ENCODE measurements at places on chromosomes 5 and 9. TPM values are rescaled to one million over a fixed set of nuclear protein-coding genes. Genes with fewer than 3 reads are reported as not detected.

- peak; percentile 66 for DNase-seq
Observed at GRCh38 chr9:129109537-129109903, 1.1 kb downstream of the CRAT start.

- DNase-seq: no peak
Observed at GRCh38 chr5:116785106-116785505, 210.5 kb upstream of the SEMA6A start.

DNA sequence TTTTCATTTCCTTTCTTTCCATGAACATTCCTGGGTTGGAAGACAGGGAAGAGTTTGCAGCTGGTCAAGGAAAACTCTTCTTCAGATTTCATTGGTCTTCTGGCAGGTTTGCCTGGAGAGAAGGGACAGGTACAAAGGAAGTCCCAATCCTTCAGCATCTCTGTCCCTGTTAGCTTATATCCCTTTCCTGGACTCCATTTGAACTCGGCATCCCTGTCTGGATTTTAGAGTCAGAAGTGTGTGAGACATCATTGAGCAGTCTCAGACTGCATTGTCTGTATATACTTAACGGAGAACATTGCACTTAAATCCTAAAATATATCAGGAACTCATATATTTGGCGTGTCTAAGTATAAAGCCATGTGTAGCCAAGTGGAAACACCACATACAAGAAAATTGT is 54.9 kb downstream of the ADGRV1 start:
- no peak for DNase-seq

- DNase-seq: no peak
Observed at GRCh38 chr9:16245756-16246440, 624.6 kb downstream of the BNC2 start.

GRCh38 chr9:120366644-120367019 is 213.3 kb downstream of the CDK5RAP2 start:
- no peak for DNase-seq

DNA sequence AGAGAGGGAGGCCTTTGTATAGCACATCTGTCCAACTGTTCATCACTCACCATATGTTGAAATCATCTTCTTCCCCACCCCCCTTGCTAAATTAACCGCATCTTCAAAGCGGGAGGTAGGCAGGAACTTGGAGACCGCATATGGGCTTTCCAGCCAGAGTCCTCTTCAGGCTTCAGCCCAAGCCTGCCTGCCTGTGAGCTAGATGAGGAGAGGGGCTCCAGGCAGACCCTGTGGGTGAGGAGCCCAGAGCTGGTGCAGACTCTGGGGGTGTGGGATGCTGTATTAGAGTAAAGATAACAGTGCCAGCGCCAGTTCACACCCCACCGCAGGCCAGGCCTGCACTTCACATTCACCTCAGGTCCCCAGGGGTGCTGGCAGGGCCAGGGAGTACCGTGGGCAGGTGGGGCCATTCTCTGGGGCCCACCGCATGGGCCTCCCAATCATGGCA is 16.2 kb downstream of the PRRC2B start:
- no peak for DNase-seq

PDGFRB gene
- 12.8 TPM for total RNA-seq

- DNase-seq: no peak
Observed at GRCh38 chr5:145668714-145669113, 166.4 kb downstream of the PRELID2 start.

- no peak for DNase-seq
Observed at GRCh38 chr5:6902597-6902996, 189.4 kb downstream of the TENT4A start.

DNA sequence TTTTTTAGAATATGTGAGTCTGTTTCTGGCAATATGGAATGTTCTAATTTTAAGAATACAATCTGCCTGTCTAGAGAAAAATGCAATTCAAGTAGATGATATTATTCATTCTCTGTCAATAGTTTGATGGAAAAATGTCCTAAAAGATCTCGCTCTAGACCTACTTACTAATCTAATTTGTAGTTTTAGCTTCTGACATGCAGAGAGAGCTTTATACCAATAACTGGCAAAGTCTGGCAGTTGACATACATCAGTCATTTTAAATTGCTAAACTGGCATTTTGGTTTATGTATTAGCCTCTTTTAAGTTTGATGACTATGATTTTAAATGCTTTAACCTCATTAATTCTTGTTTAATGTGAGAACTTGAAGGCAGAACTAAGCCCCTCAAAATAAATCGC is 355.0 kb upstream of the CDH10 start:
- DNase-seq: no peak

- no peak for DNase-seq
Observed at GRCh38 chr5:68803881-68804319, 289.9 kb upstream of the SLC30A5 start.

- no peak for DNase-seq
Observed at GRCh38 chr9:121154782-121155181, 46.9 kb downstream of the RAB14 start.

DNA sequence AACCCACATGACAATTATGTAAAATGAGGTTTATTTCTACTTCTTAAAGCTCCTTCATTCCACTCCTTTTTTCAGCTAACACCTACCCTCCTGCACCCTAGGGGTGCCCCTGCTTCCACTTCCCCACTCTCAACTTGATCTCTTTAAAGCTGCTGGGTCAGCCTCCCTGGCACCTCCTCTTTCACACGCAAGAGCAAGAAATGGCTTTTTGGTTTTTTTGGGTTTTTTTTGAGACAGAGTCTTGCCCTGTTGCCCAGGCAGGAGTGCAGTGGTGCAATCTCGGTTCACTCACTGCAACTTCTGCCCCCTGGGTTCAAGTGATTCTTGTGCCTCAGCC is 64.4 kb downstream of the SUSD1 start:
- DNase-seq: no peak

SLCO6A1 gene
- not detected for total RNA-seq

DNA sequence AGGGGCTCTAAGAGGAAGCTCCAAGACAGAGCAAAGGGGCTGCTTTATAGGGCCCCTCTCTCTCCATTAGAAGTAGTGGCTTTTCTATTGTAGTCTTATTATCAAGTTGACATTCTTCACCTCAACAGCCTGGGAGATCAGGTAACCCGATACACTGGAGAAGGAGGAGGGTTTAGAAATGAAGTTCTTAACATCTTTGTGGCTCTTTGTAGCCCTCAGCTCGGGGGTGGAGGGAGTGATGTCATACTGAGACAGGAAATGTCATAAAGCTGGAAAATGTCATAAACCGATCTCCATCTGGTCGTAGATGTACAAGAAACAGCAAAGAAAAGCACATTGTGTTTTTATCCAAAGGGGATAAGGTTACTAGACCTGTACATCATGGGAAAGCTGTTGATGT is 17.9 kb downstream of the PDZD2 start:
- DNase-seq: no peak

DNA sequence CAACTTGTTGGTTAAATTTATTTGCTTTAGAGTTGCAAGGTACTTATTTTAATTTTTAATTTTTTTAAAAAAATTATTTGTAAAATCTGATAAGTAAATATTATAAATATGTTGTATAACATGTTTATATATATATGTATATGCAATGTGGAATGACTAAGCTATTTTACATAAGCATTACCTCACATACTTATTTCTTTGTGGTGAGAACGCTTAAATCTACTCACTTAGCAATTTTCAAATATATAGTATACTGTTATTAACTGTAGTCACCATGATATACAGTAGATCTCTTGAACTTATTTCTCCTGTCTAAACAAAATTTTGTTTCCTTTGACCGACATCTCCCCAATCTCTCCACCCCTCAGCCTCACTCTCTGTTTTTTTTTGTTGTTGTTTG is 147.8 kb downstream of the NNT start:
- no peak for DNase-seq

DNA sequence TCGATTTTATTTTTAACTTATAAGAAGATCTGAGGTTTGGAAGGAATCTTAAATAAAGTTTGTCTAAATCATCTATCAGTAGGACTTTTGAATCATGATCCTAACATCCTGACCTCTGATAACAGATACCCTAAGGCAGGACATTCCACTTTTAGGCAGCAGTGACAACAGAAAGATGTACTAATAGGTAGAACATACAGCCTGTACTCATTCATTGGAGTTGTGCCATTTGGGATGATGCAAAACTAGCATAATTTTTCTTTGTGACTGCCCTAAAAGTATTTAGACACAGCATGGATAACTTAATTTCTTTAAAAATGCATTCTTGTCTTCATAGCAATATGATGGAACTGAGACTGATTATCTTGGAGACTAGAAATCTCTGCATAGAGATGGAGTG is 39.7 kb downstream of the CDC42SE2 start:
- DNase-seq: no peak

CCL28 gene
- 2.3 TPM for total RNA-seq

PITX1 gene
- 0.40 TPM for total RNA-seq

- no peak for DNase-seq
Observed at GRCh38 chr5:132425975-132426524, 56.5 kb downstream of the SLC22A5 start.

- DNase-seq: no peak
Observed at GRCh38 chr5:98206566-98206965, 566.9 kb upstream of the RGMB start.

TEK gene
- 4.4 TPM for total RNA-seq

GRCh38 chr9:87570000-87570908 is 72.6 kb downstream of the DAPK1 start:
- no peak for DNase-seq

PKD2L2 gene
- total RNA-seq: not detected

GAS1 gene
- total RNA-seq: 1.4 TPM

DNA sequence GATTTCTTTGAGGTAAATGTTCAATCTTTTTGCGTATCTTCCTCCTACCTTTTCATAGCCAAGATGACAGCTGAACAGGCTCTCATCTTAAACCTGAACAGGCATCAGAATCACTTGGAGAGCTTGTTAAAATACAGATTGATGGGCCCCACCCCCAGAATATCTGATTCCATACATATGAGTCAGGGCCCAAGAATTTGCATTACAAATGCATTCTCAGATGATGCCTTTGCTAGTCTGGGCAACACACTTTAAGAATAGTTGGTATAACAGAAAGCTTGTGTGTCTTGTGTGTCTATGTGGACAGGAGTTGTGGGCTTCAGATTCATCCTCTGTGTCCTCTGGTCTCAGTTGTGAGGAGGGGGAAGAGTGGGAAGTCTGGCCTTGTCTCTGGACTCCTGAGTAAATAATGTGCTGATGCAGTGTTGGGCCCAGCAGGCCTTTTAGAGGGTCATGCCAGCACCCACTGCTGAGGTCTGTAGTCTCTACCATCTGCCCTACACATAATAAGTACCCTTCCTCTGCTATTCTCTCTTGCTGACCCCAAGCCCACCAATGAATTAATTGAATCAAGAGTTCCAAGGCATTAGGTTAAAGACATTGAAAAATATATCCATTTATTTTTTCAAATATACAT is 43.1 kb downstream of the PTCD2 start:
- no peak for DNase-seq

DNA sequence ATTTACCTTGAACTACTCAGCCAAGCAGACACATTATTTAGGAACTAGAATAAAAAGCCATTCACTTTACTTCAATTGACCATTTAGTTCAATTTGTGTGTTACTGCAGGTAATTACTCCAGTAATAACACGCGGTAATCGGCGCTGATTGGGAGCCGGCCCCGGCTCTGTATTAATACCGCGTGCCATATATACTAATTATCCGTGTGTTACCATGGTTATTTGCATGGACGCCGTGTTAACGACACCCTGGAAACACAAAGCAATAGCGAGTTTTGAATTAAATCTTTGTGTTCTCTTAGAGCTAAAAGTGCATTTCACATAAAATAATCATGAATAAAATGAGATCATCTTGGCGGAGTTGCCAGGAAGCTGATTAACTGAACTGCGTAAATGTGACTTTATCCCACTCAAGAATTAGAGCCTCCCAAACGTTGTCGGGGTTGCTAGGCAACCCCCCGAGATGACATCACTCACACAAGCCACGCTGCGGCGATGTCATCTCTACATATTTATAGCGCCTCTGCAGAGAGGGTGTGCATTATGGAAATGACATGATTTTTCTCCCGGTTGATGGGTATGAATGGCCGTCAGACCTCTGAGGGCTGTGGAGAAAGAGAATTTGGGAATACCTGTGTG is 41.4 kb upstream of the RNU6ATAC start:
- peak; percentile 34 for DNase-seq

- no peak for DNase-seq
Observed at GRCh38 chr5:54388811-54389210, 66.7 kb upstream of the HSPB3 start.

- no peak for DNase-seq
Observed at GRCh38 chr9:33167972-33168461, 881 bp upstream of the B4GALT1 start.

DNA sequence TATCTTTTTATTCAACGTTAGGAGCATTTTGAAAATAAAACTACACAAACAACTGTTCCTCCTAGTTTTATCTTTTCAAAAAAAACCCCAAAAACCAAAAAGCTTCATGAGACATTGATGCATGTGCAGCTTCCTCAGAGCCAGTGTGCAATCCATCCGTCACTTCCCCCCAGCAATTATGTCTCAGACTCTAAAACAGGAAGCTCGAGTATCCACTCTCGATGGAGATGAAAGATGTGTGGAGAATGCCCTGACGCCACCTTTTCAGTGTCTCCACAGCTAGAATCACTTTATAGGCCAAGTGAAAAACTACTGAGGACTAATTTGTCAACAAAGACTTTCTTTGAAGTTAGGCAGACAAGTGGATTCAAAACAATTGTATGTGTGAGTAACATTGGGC is 408.9 kb upstream of the SMARCA2 start:
- DNase-seq: no peak

DNA sequence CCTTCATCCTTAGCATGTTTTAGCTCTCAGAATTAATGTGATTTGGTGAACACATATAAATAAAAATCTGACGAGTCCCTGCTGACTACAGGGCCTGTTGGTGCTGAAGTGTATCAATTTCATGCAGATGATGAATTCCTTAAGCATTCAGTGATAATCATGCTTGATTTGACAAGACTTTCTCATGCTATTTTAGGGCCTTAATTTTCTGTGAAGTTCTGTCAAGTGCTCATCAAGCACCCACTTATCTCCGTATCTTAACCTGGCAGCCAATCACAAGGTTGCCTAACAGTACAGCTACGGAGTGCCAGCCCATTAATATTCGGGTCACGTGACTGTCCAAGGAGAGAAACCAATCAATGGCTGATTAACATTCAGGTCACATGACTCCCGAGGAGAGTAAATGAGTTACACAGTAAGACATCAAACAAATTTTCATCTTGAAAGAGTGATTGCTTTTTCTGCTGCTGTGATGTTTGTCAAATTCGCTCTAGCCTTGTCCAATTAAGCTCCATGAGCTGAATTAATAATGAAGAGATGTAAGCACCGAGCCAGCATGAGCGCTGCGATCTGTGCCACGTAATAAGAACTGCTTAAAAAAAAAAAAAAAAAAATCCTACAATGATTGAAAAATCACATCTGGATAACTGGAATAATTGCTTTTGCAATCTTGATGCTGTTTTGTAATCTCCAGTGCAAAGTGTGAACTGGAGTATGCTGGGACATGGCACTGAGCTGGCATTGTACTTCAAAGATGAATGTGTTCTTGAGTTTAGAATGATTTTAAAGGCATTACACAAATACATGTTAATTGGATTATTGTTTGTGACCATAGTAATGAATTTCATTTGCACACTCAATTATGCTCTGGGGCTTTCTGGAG is 104.3 kb upstream of the SPATA31D4 start:
- no peak for DNase-seq
